ENCODE measurements at places on chromosomes 4 and X. TPM values are rescaled to one million over a fixed set of nuclear protein-coding genes. Genes with fewer than 3 reads are reported as not detected.

GPR78 gene
- total RNA-seq = not detected

WDFY3 gene
- 67.5 TPM for total RNA-seq

ELOVL6 gene
- total RNA-seq = 1.1 TPM

DUSP21 gene
- total RNA-seq = not detected

AP1AR gene
- total RNA-seq = 27.6 TPM

SLC9B1 gene
- 0.13 TPM for total RNA-seq

MAP7D2 gene
- 0.13 TPM for total RNA-seq

ACSL4 gene
- total RNA-seq = 46.3 TPM

AKAP14 gene
- not detected for total RNA-seq

LANCL3 gene
- total RNA-seq = 0.25 TPM
